ENCODE measurements at places on chromosomes 7 and 10. TPM values are rescaled to one million over a fixed set of nuclear protein-coding genes. Genes with fewer than 3 reads are reported as not detected.

- no peak for DNase-seq
Measured at GRCh38 chr7:93117327-93117726, 452 bp downstream of the SAMD9 start.

DNA sequence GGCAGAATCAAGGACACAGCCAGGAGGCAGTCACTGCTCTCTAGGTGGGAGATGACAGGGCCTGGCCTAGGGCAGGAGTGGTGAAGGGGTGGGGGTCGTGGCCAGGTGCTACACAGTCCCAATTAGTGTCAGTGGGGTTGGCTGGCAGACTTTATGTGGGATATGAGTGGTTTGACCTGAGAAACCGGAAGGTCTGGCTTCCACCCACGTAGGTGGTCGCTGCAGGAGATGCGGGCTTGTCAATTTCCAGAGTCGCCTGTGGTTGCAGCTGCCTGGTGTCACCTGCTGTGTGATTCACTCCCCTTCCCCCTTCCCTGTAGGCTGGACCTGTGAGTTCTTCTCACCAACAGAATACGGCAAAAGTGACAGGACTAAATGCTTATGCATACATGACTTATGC lies 124.3 kb downstream of the KLF6 start:
- DNase-seq = peak; percentile 53

DNA sequence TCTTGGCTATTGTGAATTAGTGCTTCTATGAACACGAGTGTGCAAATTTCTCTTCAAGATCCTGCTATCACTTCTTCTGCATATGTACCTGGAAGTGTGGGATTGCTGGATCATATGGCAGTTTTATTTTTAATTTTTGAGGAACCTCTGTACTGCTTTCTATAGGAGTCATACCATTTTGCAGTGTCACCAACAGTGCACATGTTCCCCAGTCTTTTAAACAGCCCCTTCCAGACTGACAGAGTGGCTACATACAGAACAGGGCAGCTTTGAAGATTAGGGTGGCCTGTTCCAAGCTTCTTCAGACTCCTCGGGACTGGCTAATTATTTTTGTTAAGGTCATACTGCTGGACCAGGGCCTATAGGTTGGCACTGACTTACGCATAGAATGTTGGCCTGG lies 82.9 kb downstream of the AUTS2 start:
- no peak for DNase-seq

DNA sequence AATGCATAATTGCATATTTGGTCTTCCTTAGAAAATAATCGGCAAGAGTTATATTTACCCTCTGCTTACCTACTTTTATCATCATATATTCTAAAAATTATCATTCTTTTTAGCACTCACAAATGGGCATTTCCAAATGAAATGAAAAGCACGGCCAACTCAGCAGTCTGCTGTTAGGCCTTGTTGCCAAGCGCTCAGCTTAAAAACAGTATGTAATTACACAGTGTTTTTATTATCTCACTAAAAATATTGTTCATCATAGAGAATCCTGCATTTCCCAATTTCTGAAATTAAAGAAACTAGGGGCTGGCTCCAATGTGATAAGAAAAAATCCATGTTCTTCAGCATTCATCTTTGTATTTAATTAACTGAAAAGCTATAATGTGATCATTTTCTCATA lies 391.7 kb upstream of the ADARB2 start:
- no peak for DNase-seq

GRCh38 chr7:148607151-148607661 lies 16.6 kb downstream of the C7orf33 start:
- DNase-seq = no peak

DNA sequence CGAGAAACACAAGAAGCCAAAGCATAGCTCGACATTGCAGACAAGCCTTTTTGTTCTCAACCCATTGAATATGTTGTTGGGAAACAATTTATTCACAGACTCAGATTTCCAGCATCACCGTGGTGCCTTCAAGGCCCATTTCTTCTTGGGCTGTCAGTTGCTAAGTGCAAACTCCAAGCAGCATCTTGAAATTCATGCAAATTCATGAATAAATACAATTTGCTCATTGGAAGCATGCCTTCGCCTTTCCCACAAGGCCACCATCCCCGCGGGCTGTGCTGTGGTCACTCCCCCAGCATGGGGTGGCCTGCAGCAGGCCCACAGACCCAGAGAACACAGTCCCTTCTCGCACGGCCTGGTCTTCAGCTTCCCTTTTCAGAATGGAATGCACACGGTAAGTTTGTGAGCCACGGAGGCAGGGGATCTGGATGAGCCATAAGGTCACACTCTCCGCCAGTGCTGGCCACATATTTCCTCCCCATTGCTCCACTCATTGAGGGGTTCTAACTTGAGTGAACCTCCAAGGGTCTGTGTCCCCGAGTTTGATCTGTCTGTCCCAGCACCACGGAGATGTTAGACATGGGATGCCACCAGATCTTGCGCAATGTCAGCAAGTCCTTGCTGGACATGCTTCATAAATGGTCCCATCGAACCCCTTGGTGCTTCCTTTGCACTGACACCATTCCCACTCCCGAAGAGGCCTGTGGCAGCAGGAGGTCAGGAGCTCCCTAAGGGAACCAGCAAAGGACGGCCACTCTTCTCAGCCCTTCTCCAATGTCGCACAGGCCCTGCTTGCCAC lies 109.5 kb downstream of the GFRA1 start:
- DNase-seq = no peak

DNA sequence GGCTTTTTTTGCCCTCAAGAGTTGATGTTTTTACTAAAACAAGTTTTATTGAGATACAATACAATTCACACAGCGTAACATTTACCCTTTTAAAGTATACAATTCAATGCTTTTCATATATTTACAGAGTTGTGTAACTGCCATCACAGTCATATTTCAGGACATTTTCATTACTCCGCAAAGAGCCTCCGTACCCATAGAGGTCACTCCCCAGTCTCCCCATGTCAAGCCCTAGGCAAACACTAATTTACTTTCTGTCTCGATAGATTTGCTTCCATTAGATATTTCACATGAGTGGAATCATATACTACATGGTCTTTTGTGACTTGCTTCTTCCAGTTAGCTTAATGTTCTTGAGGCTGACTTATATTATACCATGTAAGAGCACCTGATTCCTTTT lies 183.8 kb downstream of the PRKCQ start:
- DNase-seq = no peak

- DNase-seq = peak; percentile 86
Measured at GRCh38 chr7:322111-322671, 32.2 kb downstream of the FOXL3 start.

DNA sequence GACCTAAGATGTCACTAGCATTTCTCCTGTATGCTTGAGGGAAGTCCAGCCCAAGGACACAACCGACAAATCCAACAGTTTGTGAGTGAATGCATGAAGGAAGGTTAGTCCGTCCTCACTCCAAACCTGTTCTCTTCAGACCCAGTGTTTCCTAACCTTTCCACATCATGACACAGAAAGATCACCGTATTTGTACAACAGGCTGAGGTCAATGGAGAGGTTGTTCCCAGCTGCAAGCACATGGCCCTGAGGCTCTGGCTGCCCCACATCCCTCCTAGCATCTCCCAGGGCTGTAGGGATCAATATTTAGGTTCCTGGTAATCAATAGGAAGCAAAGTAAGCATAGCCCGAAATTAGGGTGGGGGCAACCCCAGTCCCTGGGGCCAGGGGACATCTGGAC lies 227.9 kb downstream of the PLXNA4 start:
- no peak for DNase-seq

DNA sequence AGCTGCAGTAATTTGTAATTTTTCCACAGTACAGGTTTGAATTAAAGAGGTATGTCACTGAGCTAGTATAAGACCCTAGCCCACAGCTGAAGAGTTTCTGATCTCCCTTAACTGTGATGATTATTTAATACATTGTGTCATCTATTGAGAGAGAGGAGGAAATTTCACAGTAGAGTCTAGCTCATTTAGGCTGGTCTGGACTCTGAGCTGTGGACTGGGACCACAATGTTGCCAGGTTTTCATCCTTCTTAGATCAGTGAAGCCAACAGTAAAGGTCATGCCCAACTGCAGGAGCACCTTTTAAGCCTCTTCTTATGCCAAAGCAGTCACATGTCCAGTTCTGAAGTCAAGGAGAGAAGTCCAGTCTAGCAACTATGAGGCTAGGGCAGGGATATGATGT lies 8.9 kb downstream of the TES start:
- no peak for DNase-seq

DNA sequence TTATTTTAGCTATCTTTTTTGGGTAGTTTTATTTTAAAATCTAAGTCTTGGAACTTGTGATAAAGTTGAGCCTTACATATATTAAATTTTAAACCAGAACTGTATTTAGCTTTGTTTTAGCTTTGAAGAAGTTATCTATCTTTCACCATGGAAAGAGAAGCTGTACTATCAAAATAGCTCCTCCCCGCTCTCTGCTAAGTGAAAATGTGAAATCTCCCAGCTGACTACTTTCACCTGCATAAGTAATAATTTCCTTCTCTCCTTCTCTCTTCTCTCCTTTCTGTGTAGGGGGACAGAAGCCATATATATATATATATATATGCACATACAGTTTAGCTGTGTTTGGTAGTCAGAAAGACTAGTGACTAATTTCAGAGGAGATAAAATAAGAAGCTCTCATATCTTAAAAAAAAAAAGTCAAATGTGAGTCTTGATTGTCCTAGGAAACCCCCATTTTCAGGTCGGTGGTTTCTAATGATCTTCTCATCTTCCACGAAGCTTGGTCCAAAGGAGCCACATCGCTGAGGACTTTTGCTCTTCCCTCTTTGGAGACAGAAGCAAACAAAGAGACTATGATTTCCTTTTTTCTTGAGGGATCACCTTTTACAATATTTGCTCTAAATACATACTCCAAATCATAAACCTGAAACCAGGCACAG lies 30.6 kb upstream of the GDI2 start:
- DNase-seq = peak; percentile 20

GRCh38 chr7:80134115-80134535 lies 506 bp upstream of the GNAI1 start:
- DNase-seq = no peak

- no peak for DNase-seq
Measured at GRCh38 chr7:143504215-143504936, 26.7 kb downstream of the TAS2R41 start.

GRCh38 chr7:81525841-81526240 lies 244.0 kb downstream of the HGF start:
- DNase-seq = no peak

DNA sequence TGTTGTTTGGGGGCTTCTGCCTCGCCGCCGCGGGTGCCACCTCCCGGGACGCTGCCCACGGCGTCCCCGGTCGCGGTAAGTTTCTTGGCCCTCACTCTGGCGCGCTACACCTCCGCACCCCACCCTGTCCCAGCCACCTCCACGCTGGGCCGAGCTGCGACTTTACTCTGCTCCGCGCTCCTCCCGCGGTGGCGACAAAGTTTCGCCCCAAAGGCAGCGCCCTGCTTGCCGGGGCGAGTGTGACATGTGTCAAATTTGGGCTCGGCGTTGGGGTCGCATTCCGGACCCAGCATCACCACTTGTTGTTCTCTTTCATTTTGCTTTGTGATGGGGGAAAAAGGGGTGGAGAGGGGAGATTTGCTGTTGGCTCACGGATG lies 167.7 kb upstream of the PPP1R3A start:
- DNase-seq = peak; percentile 13

DNA sequence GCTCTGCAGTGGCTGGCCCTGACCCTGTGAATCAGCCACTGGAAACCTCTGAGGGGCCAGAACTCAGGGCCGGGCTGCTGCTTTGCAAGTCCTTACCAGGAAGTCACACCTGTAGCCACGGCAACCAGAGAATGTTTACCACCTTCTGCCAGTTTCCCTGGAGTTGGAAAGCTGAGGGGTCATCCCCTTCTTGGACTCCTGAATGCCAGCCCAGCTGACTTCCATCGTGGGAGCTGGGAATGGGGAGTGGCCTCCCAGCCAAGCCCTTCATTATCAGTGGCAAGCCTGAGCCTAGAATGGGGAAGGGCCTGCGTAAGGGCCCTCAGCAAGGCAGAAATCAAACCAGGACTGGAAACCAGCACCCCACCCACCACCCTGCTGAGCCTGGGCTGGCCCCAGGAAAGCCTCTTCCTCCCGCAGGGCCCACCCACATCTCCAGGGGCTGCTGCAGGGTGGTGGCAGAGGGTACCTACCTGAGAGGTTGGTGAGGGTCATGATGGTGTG lies 6.5 kb upstream of the CRHR2 start:
- DNase-seq = no peak

GRCh38 chr7:140494867-140495266 lies 15.6 kb upstream of the MKRN1 start:
- no peak for DNase-seq

DNA sequence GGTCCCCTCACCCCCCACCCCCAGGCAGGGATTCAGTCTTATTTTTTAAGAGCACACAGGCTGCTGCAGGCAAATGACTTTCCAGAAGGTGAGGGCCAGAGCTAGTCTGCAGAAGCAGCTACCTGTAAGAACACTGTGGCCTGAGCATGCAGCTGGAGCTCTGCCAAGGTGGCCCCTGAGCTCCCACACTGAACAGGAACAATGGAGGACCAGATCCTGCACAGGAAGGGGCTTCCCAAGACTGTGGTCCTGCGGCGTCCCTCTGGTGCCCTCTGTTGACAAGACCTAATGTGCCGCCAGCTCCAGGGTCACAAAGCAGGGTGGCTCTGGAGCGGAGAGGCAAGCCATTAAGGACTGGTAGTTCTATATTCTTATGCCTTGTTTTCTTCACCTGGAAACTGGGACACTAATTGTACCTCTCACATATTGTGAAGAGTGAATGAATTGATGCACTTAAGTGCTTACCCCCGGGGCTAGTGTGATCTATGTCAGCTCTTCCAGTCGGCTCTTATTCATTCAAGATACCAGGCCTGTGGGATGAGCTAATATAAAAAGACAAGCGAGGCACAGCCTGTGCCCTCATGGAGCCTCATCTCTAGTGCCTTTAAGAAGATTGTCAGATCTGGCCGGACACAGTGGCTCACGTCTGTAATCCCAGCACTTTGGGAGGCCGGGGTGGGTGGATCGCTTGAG lies 8.0 kb upstream of the BEND7 start:
- peak; percentile 53 for DNase-seq

The TBRG4 gene
- total RNA-seq = 135 TPM

The FAM25C gene
- not detected for total RNA-seq

The CHRM2 gene
- not detected for total RNA-seq

The SCD gene
- 156 TPM for total RNA-seq

The C7orf57 gene
- 0.90 TPM for total RNA-seq

The TAS2R5 gene
- total RNA-seq = 1.3 TPM

The OPN1SW gene
- not detected for total RNA-seq

The CPA2 gene
- total RNA-seq = 0.44 TPM

The ASB15 gene
- total RNA-seq = not detected

The CNNM2 gene
- 4.0 TPM for total RNA-seq

The ODAD2 gene
- not detected for total RNA-seq
